Frontal cortex (tissue), 4 donors: ENCODE measurements at places on chromosomes 3 and 15.

DNA sequence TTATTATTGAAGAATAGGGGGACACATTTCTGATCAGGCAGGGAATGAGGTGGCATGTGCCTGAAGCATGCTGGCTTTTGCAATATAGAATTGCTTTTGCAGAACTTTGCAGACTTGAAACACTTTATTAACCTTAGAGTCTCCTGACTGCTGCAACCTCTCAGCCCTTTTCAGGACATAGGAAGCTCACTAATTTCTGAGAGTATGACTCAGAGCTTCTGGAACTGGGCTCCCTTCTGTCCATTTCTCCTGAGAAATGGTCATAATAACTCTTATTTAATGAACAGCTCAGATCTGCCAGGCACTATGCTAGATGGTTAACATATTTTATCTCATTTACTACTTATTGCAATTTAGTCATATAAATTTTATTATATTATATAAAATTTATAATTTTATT, 38.6 kb upstream of the DGKG start:
- no peak for DNase-seq

DNA sequence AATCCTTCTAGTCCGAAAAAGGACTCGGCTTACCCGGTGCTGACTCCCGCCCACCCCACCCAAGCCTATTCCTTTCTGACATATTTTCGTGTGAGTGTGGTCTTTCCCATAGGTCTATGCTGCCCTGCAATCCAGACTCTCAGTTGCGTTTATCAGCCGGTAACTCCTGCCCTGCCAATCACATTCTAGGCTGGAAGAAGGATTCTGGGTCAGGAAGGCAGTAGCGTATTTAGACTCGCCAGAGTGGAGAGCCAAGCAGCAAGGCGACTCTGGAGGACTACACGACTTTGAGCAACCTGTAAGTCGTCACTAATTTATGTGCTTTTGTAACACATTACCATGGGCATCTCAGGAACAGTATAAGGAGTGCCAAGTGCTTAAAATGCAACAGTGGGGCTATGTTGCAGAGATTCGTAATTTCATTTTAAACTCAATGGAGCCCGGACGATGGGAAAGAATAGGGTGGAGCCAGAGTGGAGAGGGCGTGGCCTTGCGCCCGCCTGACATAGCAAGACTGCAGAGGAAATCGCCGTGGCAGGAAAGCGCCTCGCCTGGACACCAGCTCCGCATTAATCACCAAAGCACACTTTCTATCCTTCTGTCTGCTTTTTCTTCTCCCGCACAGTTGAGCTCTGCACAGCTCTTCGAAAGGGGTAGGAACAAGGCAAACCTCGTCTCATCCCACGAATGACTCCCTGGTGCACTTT, 1044.2 kb downstream of the AGBL1 start:
- no peak for DNase-seq

DNA sequence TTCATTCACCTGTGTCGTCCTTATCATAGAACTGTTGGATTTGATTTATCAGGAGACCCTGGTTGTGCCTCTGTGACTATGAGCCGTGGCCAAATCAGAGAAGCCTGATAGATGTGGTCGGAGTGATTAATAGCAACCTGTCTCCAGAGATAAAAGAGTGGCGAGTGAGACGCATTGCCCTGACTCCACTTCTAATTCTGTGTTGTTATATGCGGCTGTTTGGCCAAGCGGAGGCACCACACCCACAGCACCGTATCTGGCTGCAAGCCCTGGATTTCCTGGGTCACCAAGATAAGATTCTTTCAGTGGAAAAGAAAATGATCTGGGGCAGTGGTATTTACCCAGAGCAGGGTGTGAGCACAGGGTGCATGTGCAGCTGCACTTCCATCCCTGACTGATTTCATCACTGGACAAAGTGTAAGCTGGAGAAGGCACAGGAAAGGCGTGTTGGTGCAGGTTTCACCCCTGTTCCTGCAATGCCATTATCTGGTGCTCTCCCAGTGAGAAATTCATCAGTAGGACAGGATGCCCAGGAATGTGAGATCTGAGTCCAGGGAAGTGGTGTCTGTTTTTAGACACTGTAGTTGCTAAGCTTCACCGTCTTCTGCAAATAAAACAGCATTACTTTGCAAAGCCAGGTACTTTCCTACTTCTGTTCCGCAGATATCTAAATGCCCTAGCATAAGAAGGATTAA, 84.6 kb downstream of the CD47 start:
- no peak for DNase-seq

- no peak for DNase-seq
Measured at GRCh38 chr3:80192936-80193335, 425.1 kb upstream of the ROBO1 start.

GRCh38 chr3:124097362-124098131, 105.6 kb upstream of the ROPN1 start:
- no peak for DNase-seq

DNA sequence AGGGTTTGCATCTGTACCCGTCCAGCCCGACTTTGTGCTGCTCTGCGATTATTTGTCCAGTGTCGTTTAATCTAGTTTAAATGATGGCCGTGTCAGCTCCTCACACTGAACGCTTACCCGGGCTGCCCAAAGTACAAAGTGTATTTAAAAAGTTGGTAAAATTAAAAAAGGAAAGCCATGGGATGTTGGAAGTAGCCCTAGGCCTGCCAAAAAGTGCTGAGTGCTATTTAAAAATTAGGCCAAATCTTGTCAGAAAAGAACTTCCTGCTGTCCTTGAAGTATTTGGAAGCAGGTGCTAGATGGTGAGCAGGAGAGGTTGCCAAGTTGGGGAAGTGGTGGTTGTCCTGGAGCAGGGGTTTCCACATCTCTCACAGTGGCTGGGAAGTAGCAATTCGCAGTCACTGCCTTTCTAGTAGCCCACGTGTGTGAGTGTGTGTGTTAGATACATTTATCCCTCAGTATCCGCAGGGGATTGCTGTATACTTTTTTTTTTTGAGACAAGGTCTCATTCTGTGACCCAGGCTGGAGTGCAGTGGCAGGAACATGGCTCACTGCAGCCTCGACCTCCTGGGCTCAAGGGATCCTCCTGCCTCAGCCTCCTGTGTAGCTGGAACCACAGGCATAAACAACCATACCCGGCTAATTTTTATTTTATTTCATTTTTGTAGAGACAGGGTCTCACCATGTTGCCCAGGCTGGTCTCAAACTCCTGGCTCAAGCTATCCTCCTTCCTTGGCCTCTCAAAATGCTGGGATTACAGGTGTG, 664 bp downstream of the PPCDC start:
- no peak for DNase-seq

- DNase-seq, result no peak
Measured at GRCh38 chr3:47456984-47457383, 18.8 kb downstream of the SCAP start.

DNA sequence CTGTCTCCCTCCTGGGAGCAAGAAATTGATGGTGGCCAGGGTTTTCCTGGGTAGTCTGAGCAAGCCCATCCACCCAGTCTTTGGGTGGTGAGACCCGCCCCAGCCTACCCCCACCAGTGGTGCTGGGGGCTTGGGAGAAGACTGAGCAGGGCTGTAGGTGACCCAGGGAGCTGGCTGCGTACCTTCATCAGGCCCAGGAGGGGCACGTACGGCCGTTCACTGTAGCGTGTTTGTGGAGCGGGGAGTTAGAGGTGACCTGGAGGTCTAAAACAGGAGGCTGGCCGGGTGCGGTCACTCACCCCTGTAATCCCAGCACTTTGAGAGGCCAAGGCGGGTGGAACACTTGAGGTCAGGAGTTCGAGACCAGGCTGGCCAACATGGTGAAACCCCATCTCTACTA, 11.5 kb downstream of the LOXL1 start:
- DNase-seq, result no peak

DNA sequence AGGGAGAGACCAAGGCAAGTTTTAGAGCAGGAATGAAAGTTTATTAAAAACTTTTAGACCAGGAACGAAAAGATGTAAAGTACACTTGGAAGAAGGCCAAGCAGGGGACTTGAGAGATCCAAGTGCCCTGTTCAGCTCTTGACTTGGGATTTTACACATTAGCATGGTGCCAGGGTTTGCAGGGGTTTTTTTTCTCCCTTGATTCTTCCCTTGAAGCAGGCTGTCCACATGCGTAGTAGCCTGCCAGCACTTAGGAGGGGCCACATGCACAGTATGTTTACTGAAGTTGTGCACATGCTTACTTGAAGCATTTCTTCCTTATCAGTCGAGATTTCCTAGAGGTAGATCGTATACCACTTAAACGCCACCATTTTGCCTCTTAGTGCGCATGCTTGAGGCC, 277.5 kb upstream of the AGTR1 start:
- no peak for DNase-seq

- no peak for DNase-seq
Measured at GRCh38 chr3:20529911-20530310, 343.9 kb upstream of the SGO1 start.

GRCh38 chr15:40511093-40511471, 40.3 kb downstream of the CHST14 start:
- peak; percentile 31 for DNase-seq

DNA sequence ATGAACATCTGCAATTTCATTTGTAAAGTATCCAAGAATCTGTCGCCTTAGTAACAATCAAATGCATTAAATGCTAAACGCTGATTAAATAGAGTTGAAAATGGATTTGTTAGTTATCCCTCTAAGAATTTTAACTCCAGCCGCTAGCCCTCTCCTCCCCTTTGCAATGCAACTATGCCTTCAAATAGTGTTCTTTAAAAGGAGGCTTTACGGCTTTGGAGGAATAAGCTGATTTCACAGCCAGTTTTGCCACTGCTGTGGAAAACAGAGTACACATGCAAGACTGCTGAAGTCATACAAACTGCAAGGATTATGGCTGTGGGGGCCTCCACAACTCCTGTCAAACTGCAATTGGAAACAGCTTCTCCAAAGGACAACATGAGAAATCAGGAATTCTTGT, 89.2 kb downstream of the CERS3 start:
- no peak for DNase-seq

DNA sequence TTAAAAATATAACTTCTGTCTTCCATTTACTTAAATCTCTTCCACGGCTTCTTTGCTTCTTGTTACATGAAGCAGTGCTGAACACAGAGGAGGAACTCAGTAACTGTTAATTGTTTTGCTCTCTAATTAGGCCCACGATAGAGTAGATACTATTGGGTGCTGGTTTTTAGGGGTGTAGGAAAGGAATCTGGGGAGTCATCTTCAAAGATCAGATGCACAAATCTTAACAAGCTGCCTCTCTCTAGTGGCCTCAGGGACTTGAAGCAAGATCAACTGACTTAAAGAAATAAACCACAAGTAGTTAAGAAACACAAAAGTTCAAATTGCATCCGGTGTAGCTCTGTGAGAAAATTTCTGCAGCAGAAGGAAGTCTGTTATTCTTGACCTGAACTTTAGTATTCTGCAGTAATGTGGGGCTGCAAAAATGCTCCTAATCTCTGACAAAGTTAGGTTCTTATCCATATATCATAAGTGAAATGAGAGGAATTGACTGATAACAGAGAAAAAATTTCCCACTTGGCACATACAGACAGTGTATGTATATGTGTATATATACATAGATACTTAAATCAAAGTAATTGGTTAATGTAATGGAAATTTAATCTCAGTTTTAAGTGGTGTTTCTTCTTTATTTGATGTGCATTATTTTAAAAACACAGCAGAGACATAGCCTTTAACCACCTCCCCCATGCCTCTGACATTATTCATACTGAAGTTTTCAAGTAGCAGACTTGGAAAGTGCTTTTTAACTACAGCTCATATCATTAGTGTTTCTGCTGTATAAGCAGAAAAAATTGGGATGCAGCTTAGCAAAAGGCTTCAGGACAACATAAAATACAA, 51.8 kb downstream of the CHST2 start:
- DNase-seq, result no peak

GRCh38 chr3:194086388-194087075, 49.4 kb upstream of the HES1 start:
- no peak for DNase-seq

DNA sequence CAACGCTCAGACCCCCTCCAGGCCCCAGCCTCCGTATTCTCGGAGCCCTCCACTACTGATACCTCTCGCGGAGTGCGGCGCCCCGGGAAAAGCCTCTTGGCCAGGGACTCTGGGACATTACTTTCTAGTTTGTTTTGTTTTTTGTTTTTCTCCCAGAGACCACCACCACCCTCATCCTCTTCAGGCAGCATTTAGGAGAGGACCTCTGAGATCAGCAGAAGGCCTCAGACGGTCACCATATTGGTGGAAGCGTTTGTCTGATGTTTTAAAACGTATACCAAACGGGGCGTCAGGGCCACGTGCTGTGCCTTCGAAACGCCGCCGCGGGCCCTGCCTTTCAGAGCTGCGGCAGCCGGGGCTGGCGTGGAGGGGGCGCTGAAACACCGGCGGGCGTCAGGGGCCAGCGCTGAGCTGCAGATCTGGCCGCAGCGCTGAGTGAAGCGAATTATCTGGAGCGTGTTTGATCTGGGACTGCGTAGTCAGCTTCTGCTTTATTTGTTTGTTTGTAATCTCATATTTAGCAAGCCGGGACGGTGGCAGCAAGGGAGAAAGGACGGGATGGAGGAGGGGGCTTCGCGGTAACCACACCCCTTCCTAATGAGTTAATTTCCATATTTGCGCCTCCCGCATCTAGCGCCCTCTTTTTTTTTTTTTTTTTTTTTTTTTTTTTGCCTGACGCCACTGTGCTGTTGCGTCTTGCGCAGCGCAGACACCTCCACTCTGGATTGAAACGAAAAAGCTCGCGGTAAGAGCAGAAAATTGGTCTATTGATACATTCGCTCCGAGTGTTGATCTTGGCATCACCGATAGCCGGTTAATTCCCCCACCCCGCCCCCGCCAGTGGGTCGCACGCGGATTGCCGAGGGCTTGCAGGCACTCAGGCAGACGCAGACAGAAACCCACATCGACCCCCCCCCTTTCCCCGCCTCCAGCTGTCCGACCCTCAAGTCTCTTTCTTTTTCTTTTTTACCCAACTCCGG, 14.9 kb downstream of the SOX2 start:
- DNase-seq, result no peak

DNA sequence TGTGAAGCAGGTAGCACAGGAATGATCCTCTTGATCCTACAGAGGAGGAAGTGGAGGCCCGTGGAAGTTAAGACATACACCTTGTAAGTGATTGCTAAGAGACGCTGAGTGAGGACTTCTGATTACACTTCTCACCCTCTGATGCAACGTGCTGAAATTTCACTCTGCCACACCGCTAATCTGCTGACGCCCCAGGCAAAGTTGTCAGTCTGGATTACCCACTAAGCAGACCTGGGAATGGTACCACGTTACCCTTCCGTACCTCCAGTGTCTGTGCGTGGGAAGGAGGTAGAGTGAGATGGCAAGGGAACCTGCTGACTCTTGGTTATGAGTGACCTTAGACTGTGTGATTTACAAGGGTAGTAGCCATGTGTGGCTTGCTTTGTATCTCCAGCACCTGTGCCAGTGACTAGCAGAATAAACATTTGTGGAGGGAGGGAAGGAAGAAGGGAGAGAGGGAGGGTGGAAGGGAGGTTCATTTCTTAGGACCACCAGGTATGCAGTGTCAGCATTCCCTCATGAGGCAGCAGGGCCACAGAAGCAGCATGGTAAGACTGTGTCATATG, 115.0 kb downstream of the ALDH1A2 start:
- DNase-seq, result no peak

DNA sequence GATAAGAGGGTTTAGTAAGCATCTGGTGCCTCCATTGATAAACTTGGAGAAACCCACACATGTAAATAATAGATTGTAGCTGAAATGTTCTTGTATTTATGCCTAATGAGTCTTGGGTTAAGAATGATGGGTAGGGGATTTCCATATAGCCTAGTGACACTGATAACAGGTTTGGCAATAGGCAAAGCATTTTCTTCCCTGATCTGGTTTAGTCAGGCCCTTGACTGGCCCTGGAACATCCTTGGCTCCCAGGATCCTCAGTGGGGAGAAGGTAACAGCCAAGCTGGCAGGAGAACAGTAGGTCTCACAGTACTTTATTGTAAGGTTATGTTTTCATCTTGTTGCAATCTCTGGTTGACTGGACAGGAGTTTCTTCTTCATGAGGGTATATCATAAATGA, 228.4 kb downstream of the DIPK2A start:
- DNase-seq, result no peak
